CD4-positive, alpha-beta T cell treated with Interleukin-17A for 4 hours (primary cell): ENCODE measurements at places on chromosomes 5 and 9.

- DNase-seq: no peak
These were observed 41.2 kb downstream of the GPR21 start for GRCh38 chr9:123074628-123075027.

DNA sequence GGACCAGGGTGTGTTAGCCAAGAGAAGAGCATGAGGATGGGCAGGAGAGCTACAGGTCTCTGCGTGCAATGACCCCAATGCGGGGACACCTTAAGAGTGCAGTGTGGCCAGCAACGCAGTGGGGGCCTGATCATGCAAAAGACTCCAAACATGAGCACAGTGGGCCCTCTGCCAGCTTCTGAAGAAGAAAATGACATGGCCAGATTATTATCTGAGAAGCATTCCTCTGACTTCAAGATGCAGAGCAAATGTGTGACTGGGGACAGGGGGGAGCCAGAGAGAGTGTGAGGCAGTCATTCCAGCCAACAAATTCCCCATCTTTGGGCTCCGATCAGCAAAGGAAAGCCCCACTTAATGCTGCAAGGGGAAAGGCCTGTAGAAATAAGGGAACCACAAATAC, 229.4 kb downstream of the CDK5RAP2 start:
- no peak for DNase-seq

DNA sequence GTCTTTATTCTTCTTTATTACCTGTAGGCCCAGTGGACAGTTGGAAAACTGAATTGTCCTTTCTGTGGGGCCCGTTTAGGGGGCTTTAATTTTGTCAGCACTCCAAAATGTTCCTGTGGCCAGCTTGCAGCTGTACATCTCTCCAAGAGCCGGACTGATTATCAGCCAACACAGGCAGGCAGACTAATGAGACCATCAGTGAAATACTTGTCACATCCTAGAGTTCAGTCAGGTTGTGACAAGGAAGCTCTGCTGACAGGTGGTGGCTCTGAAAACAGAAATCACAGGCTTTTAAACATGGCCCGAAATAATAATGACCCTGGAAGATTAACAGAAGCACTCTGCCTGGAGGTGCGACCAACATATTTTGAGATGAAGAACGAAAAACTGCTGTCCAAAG, 47.9 kb downstream of the RNF180 start:
- DNase-seq: no peak

- no peak for DNase-seq
These were observed 71.4 kb upstream of the CAST start for GRCh38 chr5:96590796-96591195.

DNA sequence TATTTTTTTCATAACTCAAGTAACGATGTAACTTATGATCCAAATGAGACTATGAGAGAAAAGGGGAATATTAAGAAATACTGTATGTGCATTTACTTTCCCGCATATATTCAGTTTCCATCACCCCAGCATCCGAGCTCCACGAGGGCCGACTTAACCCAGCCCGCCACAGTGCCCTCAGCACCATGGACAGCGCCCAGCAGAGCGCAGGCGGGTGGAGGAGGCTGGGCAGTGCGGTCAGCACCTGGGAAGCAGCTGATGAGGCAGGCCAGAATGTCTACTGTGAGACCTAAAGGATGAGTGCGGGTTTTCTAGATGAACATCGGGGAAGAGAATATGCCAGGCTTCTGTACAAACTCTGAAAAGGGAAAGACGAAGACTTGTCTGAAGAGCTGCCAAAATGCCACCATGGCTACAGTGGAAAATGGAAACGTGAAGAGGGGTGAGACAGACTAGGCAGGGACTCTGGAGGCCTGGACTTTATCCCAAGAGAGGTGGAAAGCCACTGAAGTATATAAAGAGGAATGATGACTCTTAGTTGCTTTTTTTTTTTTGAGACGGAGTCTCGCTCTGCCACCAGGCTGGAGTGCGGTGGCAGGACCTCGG, 34.5 kb upstream of the MED27 start:
- DNase-seq: peak; percentile 42

GRCh38 chr5:132556763-132557477, at the start of gene RAD50:
Gene RAD50 (plus strand): TSS chr5:132556977. CDS start chr5:132557325, 348 bp downstream.
- peak; percentile 92 for DNase-seq

- no peak for DNase-seq
These were observed 7.9 kb downstream of the QSOX2 start for GRCh38 chr9:136237486-136238341.

GRCh38 chr5:169837686-169838085, 142.6 kb downstream of the INSYN2B start:
- no peak for DNase-seq

- DNase-seq: no peak
These were observed 107.7 kb upstream of the PANK3 start for GRCh38 chr5:168686837-168687236.

DNA sequence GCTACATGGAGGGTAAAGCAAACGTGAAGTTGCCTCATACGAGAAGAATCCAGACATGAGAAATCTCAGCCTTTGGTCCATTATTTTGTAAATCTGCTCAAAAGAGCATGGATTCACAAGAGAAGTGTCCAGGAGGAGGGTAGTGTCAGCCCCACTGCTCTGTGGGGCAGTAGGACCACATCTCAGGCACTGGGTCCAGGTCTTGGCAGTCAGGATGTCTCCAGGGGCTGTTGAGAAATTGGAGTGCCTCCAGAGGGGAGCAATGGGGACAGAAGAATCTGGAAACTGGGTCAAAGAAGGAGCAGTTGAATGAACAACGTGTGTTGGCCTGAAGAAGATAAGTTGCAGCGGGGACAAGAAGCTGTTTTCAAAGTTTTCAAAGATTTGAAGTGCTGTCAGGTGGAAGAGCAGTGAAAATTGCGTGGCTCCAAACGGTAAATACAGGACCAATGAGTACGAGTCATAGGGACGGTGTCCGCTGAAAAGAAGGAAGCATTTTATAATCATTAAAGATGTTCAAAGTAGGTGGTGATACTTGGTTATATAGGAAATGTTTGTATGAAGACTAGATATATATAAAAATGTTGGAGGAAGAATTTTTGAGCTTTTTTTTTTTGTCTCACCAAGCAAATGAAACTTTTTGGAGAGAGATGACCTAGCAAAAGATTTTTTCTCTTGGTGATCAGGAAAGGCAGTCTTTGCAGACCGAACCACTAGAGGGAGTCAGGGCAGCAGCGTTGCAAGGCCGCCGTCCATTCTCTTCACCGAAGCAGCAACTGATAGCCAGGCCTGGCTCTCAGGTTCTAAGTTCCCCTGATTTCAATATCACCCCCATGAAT, 57.1 kb upstream of the ZBED3 start:
- peak; percentile 73 for DNase-seq

DNA sequence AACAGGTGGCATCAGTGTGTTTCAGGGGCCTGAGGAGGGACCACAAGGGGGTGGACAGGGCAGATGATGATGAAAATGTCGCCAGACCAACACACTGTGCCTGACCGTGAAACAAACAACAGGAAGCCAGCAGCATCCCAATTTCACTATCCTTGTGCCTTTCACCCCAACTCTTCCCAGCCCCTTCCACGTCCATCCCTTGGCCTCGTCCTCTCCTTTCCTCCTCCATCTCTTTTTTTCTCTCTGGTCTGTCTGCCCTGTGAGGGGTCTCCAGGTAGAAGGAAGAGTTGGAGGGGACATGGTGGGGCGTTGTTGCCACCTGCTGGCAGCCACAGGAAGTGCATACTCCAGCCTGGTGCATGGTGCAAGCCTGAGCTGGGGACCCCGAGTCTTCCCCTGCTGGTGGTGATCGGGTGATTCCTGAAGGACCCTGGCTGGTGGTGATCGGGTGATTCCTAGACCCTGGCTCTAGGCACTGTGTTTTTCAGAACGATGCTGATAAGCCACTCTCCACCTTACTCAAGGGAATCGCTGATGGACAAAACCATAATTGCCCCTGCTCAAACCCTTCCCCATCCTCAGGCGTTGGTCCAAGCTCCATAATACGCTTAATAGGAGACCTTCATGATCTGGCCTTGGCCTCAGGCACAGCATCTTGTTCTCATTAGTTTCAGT, 21.7 kb upstream of the NSD1 start:
- DNase-seq: peak; percentile 71

DNA sequence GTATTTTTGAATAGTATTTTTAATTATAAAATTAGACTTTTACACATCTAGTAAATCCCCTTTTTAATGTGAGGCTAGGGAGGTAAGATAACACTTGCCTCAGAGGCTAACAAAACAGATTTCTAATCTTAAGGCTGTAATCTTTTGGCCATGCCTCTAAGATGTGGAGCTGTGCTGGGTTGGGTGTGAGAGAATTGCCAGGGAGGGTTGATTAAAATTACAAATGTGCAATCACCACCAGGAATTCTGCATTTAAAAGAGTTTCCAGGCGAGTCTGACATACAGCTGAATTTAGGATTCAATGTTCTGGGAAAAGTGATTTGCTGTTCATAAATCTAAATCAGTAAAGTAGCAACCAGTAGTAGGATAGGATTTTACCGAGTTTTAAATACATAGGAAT, 73.3 kb downstream of the NUDT12 start:
- DNase-seq: no peak

GRCh38 chr9:126411225-126411947, 84.8 kb downstream of the MVB12B start:
- peak; percentile 29 for DNase-seq

GRCh38 chr5:151224372-151224771, 480 bp upstream of the CCDC69 start:
- DNase-seq: no peak

GRCh38 chr5:120539471-120539870, 75.4 kb downstream of the PRR16 start:
- no peak for DNase-seq

- no peak for DNase-seq
These were observed 354.5 kb upstream of the CDH6 start for GRCh38 chr5:30838936-30839496.

DNA sequence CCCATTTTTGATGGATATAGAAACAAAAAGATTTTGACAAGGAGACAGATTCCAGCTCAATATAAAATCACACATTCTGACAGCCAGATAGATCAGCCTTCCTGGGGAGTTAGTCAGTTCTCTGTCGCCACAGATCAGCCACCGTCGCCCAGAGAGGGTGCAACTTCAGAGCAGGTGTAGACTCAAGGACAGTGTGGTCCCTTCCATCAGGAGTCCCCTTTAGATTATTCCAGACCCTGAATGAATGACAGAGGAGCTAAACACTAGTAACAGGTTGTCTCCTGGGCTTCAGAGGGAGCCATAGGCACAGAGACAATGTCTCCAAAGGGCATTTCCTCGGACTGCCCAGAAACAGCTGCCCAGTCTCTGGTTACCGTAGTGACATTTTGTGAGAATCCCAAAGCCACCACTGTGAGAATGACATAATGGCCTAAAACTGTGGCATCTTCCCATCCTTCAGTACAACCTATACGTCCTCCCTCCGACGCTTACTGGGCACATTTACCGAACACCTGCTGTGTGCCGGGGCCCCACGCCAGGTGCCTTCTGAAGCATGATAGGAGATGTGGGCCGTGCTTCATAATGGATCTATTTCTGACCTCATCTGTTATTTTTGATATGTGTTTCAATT, 47.4 kb upstream of the SLC2A8 start:
- no peak for DNase-seq

GRCh38 chr9:124478354-124478753, 28.1 kb downstream of the ADGRD2 start:
- DNase-seq: no peak

GRCh38 chr5:23071682-23072081, 218.5 kb upstream of the CDH12 start:
- DNase-seq: no peak

GRCh38 chr9:137278721-137279711, 1.5 kb downstream of the TOR4A start:
- DNase-seq: no peak

DNA sequence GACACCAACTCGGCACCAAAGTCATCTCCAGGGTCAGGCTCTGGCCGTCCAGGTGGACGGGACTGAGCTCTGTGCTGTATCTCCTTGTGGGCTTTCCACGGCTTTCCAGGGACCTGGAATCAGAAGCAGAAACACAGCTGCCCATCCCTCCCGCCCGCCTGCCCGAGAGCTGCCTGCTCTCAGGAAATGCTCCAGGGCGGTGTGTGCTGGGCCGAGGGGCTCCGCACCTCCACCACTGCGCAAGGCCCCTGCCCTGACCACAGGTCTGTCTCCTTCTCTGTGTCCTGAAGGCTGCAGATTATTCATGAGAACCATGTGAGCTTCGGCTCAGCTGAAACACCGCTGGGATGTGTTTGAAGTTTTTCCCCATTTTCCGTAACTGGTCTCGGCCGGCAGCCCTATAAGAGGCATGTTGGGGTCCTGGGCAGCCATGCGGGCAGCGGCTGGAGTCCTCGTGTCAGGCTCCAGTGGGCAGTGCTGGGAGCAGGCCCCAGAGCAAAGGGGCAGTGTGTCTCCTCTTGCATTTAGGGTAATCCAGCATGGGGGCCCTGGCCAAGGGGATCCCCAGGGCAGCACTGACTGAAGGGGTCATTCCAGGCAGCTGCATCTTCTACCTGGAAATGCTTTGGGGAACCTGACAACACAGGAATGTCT, 22.8 kb downstream of the NKD2 start:
- DNase-seq: no peak

DNA sequence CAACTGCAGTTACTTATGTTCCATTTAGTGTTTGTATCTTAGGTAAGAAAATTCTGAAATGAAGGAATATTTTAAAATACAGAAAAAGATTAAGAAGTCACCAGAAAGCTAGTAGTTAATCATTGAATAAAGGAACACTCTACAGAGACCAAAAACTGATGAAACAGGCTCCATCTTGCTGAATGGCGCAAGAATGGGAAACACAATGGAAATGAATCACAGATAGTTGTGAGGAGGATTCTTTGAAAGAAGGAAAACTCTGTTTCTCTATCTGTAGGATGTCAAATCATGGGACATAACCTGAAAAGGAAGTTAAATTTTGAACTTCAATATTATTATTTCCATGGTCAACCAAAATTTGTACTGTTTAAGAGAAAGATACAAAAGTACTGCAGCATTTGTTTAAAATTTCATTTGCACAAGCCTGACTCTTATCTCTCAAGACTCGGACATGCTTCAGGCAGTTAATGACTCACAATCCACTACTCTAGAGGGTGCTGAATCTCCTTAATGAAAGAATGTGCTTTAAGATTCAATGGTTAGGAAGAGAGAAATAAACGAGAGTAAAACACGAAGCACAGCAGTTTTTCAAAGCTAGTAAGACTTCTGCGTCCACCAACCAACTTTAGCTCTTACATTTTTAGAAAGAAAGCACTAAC, 1064.4 kb upstream of the DMAC1 start:
- DNase-seq: no peak

- DNase-seq: no peak
These were observed at the start of gene CDO1 for GRCh38 chr5:115816226-115817081. Gene CDO1 (minus strand): TSS chr5:115816659. CDS start chr5:115816397, 262 bp downstream.

- DNase-seq: no peak
These were observed 452.8 kb upstream of the SEMA6A start for GRCh38 chr5:117027384-117027783.

- no peak for DNase-seq
These were observed 118.6 kb upstream of the DAB2 start for GRCh38 chr5:39543335-39543734.

GRCh38 chr5:150119421-150120061, 33.2 kb upstream of the CSF1R start:
- no peak for DNase-seq

DNA sequence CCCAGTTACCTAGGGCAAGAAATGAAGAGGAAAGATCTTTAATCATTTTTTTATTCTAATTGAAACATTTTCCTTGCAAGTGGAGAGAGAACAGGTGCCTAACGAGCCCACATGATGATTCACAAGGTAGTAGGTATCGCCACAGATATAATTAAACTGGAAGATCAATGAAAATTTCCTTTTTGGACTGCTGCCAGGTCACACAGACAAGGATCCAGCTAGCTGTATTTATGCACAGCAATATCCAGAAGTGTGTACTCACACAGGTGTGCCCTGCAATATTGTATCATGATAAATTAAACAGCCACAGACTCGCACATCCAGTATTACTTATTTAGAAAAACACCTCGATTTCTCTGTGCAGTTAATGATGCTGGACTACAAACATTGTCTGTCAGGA, 294.0 kb upstream of the SMARCA2 start:
- no peak for DNase-seq
